Nucleus accumbens (tissue), 56 donors: ENCODE measurements at places on chromosomes 1 and 21.
A peak's percentile ranks its signal among the peaks of the same experiment; 100 is the strongest.

- DNase-seq = no peak
Observed at GRCh38 chr1:47938520-47938919, 58.7 kb downstream of the TRABD2B start.

- no peak for DNase-seq
Observed at GRCh38 chr1:61851849-61852669, 109.8 kb downstream of the PATJ start.

GRCh38 chr1:170682169-170682568 lies 18.2 kb downstream of the PRRX1 start:
- no peak for DNase-seq

GRCh38 chr1:76031496-76031895 lies 43.0 kb upstream of the ST6GALNAC3 start:
- DNase-seq = no peak

- DNase-seq = no peak
Observed at GRCh38 chr1:217270101-217270500, 360.8 kb downstream of the GPATCH2 start.

DNA sequence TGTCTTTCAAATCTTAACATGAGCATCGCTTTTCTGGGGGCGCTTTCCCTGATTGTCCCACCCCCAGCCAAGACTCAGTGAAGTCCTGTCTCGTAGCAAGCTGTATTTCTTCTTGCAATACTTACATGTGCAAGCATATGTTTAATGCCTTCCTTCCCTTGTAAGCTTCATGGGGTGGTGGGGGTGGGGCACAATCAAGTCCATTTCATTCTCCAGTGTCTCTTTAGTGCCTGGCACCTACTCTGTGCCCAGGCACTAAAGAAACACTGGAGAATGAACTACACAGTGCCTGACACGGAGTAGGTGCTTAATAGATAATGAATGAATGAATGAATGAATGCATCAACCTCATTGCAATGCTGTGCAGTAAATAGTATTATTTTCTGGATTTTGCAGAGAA lies 143.1 kb downstream of the PLPP3 start:
- no peak for DNase-seq

DNA sequence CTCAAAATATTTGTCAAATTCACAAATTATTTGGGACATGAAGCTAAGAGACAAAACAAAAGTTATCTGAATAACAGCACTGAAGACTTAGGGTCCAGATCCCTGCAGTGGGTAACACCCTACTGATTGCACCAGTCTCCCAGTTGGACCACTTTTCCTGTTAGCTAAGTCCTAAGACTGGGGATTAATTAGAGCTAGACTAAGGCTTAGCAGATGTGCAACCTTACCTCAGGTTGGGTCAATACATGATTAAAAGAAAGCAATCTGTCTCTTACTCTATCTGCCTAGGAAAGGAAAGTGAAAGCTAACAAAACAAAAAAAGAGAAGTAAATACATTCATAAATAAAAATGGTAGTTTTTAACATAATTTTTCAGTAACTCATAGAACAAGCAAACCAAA lies 737.2 kb upstream of the CHRM3 start:
- no peak for DNase-seq

DNA sequence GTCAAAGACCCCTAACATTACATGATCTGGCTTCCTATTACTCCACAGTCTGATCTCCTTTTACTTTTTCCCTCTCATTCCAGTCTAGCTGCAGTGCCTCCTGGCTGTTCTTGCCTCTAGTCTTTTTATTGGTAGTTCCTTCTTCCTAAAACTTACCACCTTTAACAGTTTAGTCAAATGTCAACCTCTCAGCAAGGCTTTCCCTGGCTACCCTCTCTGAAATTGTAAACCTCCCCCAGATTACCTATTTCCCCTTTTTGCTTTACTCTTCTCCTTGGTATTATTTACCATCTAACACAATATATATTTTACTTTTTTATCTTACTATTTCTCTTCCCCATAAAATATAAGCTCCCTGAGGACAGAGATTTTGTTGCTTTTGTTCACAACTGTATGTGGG lies 129.6 kb downstream of the CLEC20A start:
- no peak for DNase-seq

DNA sequence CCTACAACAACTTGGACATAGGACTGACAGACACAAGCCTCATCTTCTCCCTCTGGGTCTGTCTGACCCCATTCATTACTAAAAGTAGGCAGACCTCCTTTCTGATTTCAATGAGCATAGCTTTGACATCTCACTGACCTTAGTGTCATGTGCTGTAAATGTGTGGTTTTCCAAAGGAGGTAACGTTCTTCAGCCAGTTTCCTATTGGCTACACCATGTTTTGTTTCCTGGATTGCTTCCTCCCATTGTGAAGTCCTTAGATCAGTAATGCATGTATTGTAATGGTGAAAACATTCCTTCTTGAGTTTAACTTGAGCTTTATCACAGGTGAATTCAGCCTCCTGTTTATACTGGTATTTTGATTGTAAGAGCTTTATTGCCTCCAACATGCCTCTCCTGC lies 20.6 kb downstream of the STXBP3 start:
- DNase-seq = no peak

DNA sequence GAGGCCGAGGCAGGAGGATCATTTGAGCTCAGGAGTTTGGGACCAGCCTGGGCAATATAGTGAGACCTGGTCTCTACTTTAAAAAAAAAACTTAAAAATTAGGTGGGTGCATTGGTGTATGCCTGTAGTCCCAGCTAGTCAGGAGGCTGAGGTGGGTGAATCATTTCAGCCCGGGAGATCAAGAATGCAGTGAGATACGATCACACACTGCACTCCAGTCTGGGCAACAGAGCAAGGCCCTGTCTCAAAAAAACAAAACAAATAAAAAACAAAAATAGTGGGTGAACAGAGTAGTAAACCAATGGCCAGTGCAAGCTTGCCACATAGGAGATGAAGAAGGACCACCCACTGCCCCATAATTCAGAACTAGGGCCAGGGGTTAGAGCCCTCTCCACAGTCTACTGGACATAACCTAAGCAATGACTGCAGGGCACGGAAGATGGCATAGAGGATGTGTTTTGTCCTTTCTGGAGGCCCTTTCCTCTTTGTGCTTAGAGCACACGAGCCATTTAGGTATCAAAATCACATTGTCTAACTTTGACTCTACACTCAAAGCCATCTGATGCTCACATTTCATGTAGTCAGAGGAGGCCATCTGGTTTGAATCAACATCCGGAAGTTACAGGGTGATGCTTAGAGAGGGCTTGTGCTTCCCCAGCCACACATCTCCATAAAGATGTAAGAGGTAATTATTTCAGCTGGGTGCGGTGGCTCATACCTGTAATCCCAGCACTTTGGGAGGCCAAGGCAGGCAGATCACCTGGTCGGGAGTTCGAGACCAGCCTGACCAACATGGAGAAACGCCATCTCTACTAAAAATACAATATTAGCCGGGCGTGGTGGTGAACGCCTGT lies 12.6 kb downstream of the CD2 start:
- DNase-seq = no peak

- DNase-seq = peak; percentile 42
Observed at GRCh38 chr1:226736001-226736907, 2.8 kb downstream of the ITPKB start.

DNA sequence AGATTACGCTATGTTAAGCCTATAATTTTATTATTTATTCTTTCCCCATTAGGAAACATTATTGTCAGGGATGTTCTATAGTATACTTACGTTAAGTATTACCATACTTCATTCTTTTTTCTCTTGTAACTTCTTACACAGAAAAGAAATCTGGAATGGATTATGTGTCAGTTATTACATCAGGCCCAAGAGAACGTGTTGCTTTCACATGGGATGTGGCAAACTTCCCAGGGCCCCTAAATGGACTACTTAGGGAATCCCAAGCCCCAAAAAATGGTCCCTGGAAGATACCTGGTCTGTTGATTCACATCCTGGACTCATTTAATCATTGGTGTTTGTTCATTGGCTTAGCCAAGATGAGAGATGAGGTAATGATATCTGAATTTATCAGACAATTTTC lies 249.8 kb downstream of the NRIP1 start:
- no peak for DNase-seq

GRCh38 chr1:230002164-230002803 lies 64.8 kb upstream of the GALNT2 start:
- no peak for DNase-seq

DNA sequence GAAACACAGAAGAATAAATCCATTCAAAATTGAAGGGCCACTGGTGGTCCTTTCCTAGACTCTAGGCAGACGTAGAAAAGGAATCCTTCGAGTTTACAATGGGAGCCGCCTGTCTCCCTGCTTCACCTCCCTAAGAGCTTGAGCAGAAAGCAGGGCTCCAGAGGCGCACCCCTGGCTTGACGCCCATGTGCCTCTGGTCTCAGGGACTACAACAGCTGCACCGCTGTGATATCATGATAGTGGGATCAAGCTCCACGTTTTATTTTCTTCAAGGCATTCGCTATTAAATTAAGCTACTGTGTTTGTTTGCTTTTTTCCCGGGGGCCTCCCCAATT lies 403 bp upstream of the C1orf122 start:
- no peak for DNase-seq

GRCh38 chr1:175656416-175656815 lies 87.0 kb downstream of the TNR start:
- DNase-seq = no peak

DNA sequence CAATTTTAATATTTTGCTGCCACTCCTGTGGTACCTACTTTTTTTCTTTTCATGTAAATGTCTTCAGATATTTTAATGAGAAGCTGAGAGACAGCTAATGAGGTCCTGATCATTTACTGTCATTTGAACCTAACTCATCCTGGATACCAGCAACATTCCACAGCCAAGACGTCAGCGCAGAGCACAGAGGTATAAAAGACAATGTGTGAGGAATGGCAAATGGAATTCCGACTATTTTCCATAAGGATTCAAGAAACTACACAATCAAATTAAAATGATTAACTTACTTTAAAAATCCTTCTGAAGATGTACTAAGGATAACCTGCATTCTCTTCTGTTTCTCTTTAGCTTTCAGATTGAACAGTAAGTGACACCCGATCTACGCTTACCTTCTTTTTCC lies 38.8 kb downstream of the HEATR1 start:
- no peak for DNase-seq

- DNase-seq = no peak
Observed at GRCh38 chr1:91952187-91952586, 3.0 kb downstream of the BRDT start.

DNA sequence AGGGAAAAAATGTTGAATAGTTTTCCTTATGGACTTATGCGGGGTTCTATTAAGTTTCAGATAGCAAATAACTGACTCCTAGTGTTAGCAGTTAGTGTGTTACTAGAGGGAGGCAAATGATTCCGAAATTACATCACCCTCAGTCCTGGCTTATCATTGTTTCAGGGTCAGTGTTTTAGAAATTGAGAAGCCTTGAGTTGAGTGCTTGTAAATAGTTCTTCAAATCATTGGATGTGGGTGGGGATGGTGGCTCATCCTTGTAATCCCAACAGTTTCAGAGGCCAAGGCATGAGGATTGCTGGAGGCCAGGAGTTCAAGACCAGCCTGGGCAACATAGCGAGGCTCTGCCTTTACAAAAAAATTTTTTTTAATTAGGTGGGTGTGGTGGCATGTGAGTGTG lies 21.3 kb downstream of the SOAT1 start:
- no peak for DNase-seq

- DNase-seq = no peak
Observed at GRCh38 chr21:45931397-45931969, 50.1 kb upstream of the COL6A1 start.

DNA sequence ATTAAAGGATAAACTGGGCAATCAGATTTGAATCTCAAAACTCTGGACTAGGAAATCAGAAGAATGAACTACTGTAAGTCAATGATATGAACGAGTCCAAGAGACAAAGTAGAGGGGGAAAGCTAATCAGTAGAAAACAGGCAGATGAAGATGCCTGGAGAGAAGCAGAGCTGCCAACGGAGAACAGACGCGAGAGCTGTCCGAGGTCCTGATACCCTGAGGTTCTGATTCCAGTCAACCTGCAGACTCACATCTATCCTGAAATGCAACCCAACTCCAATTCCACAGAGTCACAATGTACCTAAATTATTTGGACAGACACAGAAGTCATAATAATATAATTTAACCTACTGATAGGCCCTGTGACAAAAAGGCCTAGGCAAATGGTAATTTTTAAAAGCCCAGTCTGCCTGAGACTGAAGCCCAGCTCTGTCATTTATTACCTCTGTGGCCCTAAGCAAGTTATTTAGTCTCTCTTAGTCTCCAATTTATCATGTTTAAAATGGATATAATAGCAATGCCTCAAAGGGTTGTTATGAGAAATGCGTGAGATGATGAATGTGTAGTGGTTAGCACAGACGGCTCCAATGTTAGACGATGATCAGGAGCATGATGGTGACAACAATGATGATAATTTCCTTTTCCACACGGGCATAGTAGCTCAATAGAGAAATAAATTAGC lies 33.4 kb downstream of the RGS7 start:
- DNase-seq = no peak

DNA sequence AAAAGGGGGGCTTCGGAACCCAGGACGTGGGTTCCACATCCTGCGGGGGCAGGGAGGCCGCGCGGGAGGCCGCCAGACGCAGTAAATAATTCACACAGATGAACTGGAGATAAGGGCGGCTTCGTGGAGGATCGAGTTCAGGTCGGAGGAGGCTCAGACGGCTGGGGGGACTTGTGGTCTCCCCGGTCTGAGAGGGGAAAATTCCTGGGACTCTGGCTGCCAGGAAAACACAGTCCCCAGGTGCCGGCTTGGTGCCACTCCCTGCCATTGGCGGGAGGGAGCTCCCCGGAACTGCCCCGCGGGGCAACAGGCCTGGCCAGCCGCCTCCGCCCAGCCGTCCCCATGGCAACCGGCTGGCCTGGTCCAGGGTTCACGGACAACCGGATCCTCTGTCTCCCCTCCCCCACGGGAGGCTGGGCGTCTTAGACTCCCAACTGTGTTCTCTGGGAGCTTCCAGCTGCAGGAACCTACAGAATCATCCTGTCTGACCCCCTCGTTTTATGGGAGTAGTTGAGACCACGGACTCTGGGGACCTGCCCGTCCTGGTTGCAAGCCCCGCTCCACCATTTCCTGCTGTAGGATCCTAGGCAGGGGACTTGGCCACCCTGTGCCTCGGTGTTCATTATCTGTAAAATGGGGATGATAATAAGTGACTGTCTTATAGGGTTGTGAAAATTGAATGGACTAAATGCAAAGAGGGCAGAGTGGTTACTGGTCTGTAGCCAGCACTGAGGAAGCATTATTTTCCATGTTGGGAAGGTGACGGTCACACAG lies 9.6 kb downstream of the CAMK2N1 start:
- DNase-seq = no peak

- DNase-seq = no peak
Observed at GRCh38 chr1:29708796-29709703, 472.7 kb downstream of the PTPRU start.

DNA sequence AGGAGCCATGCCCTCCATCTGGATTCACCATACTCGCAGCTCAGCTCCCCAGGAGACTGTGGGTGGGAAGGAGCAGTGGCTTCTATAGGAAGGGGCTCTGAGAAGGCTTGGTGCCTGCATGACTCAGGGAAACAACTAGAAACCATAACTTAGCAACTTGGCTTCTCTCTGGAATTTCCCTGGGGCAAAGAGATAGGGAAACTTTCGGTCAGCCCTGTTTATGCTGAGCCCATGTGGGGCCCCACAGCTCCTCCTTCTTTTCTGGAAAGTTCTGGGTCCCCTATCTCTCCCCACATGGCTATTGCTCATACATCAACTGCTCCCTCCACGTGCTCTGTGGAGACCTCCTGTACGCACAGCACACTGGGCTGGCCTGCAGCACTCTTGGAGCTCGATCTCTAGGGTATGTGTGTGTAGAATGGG lies 39.3 kb downstream of the PLEKHA6 start:
- no peak for DNase-seq

GRCh38 chr1:248631354-248632008 lies 3.4 kb downstream of the OR2T11 start:
- no peak for DNase-seq
